Mammary epithelial cell (primary cell): ENCODE measurements at places on chromosomes 2 and 18. TPM values are rescaled to one million over a fixed set of nuclear protein-coding genes. Genes with fewer than 3 reads are reported as not detected.
A peak's percentile ranks its signal among the peaks of the same experiment; 100 is the strongest.

- peak; percentile 35 for DNase-seq
These were observed 138.0 kb upstream of the KLHL14 start for GRCh38 chr18:32910694-32911296.

DNA sequence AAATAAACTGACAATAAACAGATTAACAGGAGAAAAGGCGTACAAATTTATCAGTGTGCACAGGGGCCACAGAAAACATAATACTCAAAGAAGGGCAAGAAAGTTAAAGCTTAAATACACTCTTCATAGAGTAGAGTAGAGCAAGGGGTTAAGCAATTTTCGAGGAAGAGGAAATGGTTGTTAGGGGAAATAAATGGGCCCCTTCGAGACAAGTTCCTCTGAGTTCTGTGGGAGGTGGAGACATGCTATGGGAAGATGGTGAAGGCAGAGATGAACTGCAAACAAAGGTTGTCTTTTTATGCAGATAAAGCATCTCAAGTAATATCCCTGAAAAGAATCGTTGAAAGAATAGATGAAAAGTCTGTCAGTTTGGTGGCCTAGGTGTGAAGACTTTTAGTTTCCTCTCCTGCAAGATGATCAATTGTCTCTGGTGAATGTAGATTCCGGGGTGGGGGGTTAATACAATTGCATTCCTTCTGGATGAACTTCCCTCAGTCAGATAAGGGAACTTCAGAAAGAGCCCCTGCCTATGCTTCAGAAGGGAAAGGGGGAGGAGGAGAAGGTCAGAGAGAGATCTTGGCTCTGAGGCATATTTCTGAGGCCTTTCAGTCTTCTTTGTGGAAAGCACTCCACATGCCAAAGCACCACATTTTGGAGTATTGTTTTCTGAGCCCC lies 127.0 kb downstream of the METTL4 start:
- DNase-seq = no peak

DNA sequence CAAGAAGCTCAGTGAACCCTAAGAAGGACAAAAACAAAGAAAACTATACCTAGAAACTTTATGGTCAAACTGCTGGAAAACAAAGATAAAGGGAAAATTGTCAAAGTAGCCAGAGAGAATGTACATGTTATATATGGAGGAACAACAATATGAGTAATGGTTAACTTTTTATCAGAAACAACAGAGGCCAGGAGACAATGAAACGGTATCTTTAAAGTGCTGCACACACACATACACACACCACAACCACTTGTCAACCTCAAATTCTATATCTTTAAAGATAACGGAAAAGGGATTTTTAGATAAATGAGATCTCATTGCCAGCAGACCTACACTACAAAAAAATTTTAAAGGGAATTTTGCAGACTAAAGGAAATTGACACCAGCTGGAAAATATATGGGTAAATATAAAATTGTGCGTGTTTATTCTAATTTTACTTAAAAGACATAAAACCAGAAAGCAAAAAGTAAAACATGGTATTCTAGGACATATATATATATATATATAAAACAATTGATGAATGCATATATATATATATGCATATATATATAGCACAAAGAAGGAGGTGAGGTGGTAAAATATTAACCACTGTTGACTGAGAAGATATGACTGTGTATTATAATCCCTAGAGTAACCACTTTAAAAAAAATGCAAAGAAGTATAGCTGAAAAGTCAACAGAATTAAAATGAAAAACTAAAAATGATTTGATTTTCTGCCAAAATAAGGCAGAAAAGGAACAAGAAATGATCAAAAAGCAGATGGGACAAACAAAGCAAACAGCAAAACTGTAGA lies 172.0 kb downstream of the SRBD1 start:
- no peak for DNase-seq

- DNase-seq = no peak
These were observed 400.4 kb upstream of the LRRTM4 start for GRCh38 chr2:77922567-77922966.

DNA sequence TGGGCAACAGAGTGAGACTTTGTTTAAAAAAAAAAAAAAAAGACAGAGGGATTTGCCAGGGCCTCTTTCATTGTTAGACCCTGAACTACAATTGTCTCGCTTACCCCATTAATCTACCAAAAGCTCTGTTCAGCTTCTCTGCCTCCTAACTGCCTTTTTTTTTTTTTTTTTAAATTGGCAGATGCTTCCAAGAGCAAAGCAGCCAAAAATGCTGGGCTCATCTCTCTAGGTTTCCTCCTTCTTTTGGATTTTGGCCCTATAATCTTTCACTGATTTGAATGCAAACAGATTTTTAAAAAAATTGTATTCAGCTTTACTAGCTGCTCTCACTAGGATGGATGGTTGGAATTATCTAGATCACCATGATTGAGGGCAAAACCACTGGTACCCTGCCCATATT lies 33.2 kb upstream of the RAPGEF4 start:
- DNase-seq = no peak

- DNase-seq = no peak
These were observed 97.1 kb downstream of the DPP4 start for GRCh38 chr2:161976917-161977316.

DNA sequence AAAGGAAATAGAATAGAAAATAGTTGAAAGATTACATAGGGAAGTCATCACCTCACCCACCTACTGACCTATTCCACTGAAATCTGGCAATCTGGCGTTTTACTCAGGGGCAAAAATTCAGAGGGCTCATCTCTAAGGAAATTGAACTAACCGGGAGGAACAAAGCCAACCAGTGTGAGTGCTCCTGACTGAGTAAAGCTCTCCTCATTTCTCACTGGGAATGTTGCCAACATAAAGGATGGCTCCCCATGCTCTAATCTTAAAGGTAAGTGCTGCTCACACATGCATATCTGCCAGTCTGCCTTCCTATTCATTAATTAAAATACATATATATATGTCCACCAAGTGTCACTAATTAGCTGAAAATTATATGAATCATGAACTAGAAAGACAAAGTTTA lies 13.5 kb upstream of the DOK6 start:
- DNase-seq = no peak

DNA sequence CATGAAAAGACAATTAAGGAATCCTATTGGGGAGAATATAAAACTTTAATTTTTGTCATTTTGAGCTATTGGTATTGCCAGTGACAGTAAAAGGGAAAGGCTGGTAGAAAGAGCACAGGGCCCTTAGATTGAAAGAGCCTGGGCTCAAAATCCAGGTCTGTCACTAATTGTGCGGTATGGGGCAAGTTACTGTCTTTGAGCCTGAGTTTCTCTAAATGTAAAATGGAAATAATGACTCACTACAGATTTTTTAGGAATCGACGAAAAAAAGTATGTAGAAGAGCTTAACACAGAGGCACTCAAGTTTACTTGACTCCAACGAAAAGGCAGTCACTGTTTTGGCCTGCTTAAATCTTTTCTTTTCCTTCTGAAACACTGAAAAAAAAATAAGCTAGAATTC lies 7.0 kb downstream of the NDUFV2 start:
- DNase-seq = no peak

The KCNG2 gene
- total RNA-seq = 0.17 TPM

The AMER3 gene
- total RNA-seq = not detected

The FAM124B gene
- total RNA-seq = not detected
